ENCODE measurements at places on chromosomes 2 and 18.

- no peak for DNase-seq
Observed at GRCh38 chr2:121376535-121377250, 91.7 kb upstream of the TFCP2L1 start.

GRCh38 chr18:61823595-61823994 is 69.2 kb downstream of the RNF152 start:
- no peak for DNase-seq

- DNase-seq, result no peak
Observed at GRCh38 chr2:28950941-28951630, 30.0 kb upstream of the TOGARAM2 start.

DNA sequence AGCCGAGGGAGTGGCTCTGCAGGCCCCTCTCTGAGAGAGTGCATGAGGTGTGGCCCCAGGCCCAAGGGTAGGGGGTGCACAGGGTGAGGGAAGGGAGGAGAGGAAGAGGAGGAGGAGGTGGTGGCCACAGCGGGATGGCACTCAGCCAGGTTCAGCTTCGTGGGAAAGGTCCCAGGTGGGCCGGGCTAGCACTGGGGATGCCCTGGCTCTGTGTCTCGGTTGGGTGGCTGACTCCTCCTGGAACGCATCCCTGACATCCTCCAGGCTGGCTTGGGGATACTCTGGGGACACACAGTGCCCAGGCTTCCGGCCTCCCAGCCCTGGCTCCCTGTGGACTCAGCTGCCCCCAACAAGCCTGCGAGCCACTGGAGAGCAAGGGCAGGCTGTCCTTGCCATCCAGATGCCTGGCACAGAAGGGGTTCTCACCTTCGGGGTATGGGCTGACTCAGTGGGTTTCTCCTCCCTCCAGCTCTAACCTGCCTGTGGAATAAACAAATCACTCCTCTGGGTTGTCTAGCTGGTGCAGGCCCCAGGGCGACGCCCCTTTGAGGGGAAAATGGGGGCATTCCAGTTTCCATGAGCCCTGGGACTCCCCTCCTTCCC is 582 bp upstream of the ZAP70 start:
- no peak for DNase-seq
